ENCODE measurements at places on chromosomes 7 and 10.

DNA sequence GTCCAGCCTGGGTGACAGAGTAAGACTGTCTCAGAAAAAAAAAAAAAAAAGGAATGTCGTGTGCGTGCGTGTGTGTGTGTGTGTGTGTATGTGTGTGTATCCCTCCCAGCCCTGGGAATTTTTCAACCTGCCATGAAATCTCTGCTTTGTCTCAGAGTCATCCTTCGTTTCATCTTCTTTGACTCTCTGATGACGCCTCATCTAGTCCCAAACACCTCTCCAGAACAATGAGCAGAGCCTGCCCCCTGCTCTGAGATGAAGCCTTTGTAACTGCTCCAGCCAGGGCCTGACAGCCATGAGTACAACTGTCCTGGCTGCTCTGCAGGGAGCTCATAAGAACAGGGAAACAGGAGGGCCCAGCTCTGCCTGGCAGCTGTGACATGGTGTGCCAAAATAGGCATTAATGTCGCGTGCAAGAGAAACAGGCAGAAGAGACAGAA, 149.5 kb downstream of the FAM107B start:
- DNase-seq: no peak

GRCh38 chr7:26417911-26418413, 126.3 kb downstream of the SNX10 start:
- no peak for DNase-seq

DNA sequence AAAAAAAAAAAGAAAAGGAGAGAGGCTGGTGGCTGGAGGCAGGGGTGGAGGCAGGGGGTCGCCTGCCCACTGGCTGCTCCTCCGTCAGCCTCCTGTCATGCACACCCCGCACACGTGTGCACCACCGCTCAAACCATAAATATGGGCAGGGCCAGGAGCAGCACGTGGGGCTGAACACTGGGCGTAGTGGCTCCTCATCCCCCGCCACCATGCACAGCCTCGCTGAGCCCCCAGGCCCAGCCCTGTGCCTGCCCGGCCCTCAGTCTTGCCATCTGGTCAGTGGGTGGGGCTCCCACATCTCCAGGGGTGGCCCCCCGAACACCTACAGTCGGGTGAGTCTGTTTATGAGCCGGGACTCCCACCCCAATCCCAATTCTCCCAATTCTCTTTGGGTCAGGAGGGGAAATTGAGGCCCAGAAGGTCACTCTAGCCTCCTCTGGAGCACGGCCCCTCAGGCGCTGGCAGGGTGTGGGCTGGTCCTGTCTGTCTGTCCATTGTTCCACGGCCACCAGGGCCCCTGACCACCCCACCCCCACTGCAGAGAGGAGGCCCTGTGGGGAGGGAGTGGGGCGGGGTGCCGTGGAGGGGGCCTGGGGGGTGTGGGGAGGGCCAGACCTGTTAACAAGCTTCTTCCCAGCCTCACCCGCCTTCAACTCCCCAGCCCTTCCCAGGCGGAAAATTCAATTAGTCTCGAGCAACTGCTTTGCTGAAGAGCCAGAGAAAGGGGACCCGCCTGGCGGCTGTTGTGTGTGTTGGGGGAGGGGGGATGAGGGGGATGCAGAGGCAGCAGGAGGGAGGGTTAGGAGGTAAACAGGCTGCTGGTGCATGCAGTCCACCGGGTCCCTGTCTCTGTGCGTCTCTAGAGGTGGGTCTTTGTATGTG, 19.5 kb upstream of the GRIFIN start:
- DNase-seq: no peak

GRCh38 chr10:128071417-128071782, 54.8 kb downstream of the MKI67 start:
- no peak for DNase-seq

- no peak for DNase-seq
Measured at GRCh38 chr7:133696056-133696455, 431.1 kb upstream of the LRGUK start.

- DNase-seq: no peak
Measured at GRCh38 chr7:24566274-24566673, 7.0 kb upstream of the PALS2 start.

DNA sequence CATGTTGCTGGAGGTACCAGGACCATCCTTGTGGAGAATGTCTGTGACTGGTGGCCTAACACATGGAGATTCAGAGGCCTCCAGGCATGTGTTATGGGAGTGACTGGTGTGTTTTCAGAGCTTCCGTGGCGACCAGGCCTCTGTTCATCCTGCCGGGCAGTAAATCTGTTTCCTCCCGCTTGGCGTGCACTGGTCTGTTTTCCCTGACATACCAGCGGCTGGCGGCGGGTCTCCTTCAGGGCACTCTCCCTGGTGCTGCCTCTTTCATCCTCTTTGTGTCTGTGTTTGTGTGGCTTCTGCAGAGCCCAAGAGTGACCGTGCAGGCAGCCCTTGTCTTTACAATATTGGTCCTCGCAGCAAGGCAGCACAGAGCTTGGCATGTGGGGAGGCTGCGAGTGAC, 385.1 kb upstream of the MKI67 start:
- DNase-seq: no peak

- DNase-seq: no peak
Measured at GRCh38 chr10:13670311-13670710, 83.5 kb downstream of the PRPF18 start.

GRCh38 chr7:90605055-90605454, 8.9 kb downstream of the CDK14 start:
- DNase-seq: no peak

- no peak for DNase-seq
Measured at GRCh38 chr7:150383710-150384397, 4.7 kb downstream of the ZNF775 start.

DNA sequence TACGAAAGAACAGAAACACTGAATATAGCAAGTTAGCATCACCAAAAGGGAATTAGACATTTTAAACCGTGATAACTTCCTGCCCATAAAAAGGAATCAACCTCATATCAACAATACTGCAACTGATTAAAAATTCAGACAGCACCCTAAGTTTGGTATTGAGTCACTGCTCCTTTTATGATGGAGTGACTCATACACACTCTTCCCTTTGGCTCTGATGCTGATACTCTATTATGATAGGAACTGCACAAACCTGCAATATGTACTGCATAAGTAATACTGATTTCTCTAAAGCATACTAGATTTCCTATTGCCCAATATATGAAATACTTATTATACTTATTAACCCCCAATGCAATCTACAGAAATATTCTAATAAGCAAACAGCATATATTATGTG, 118.7 kb downstream of the PARD3 start:
- peak; percentile 73 for DNase-seq

GRCh38 chr10:113474752-113475151, 78.1 kb upstream of the HABP2 start:
- no peak for DNase-seq

DNA sequence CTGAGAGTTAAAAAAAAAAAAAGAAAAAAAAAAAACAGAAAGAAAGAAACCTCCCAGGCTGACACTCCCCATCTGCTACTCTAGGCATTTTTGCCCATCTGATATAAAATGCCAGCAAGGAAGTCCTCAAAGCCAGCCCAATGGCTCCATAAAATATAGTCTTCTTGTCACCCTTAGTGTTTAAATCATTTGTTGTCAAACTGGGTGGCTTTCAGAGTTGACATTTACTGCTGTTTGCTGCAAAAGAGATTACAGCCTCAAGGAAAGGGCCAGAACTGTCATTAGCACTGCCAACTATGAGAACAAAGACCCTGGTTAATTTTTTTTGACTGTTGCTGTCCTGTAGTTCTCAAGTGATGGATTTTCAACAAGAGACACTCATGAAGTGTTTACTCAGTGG, 86.5 kb downstream of the TRIL start:
- DNase-seq: no peak

GRCh38 chr10:113337142-113337541, 215.7 kb upstream of the HABP2 start:
- DNase-seq: no peak

DNA sequence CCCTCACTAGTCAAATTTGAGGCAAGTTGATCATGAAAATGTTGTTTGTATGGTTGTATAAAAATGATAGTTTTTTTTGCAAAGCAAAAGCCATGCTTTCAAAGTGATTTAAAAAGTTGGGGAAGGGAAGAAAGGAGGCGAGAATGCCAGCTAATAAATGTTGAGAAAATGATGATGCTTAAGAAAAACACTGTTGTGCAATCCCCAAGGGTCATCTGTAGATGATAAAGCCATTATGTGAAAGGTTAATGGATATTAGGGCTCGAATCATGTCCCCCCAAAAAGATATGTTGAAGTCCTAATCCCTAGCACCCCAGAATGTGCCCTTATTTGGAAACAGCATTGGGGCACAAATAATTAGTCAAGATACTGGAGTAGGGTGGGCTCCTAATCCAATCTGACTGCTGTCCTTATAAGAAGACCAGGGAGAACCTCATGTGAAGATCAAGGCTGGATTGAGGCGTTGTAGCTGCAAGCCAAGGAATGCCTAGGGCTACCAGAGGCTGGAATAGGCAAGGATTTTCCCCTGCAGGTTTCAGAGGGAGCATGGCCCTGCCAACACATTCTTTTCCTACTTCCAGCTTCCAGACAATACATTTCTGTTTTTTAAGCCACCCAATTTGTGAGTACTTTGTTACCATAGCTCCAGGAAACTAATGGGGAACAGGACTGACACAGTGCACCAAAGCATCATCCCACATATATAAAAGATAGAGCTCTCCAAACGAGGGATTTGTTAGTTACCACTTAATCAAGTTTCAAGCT, 35.4 kb upstream of the MKLN1 start:
- DNase-seq: no peak

DNA sequence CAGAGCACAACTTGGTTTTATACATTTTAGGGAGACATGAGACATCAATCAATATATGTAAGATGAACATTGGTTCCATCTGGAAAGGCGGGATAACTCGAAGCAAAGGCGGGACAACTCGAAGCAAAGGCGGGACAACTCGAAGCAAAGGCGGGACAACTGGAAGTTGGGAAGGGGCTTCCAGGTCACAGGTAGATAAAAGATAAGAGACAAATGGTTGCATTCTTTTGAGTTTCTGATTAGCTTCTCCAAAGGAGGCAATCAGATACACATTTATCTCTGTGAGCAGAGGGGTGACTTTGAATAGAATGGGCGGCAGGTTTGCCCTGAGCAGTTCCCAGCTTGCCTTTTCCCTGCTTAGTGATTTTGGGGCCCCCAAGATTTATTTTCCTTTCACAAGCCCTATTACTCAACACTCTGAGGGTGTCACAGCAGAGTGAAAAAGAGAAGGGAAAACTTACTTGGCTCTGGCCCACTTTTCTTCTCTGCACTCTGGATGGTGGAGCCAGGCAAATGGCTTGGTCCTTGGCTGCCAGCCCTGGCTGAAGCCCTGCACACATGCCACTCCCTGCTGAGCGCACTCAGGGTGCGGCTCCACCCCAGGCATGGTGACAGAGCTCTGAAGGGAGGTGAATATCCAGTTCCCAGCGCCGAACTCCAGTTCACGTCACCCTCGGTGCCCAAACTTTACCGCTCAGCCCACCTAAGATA, 46.7 kb downstream of the PARD3 start:
- peak; percentile 64 for DNase-seq

DNA sequence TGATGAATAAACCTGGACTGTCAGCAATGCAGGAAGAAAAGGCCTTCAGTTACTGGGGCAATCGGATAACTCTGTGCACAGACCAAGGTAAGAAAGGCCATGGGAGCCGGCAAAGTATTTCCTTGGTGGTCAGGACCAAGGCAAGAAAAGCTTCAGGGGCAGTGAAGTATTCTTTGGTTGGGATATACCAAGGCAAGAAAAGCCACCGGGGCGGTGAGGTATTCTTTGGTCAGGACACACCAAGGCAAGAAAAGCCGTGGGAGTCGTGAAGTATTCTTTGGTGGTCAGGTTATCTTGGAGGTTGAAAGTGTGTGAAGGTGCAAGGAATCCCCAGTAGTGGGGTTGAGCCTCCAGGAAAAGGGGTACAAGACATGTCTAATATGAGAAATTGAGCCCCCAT, 295.0 kb upstream of the GALNT17 start:
- no peak for DNase-seq

Data from PC-9 (cell line).